HTR-8/SVneo (cell line): ENCODE measurements at places on chromosomes 11 and 22.

DNA sequence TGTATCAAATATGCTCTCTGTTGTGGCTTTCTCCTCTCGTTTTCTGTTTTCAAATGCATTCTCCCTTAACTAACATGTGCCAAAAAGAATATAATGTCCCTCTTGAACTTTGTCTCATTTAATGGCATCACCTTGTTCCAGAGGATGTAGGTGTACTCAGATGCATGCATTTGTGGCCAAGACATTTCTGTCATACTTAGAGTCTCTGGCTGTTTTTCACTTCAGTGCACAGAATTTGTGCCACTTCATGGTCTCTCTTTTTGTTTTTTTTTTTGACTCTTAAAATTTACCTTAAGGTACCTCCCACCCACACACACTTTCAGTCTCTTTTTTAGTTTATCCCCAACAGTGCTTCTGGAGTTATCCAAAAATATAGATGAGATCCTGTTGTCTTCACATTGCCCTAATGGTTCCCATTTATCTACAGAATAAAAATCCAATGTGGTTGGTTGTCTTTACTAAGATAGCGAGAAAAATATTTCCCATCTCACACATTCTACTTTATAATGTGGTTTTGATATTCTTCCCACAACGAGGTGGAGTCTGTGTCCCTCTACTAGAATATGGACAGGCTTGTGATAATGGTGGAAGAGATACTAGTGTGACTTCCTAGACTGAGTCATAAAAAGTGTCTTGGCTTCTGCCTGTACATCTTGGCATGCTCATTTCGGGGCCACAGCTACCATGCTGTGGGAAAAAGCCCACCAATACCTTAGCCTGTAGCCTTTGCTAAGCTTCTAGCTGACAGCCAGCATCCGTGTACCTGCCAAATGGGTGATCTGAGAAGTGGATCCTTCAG is 125.8 kb downstream of the DDX10 start:
- DNase-seq, result no peak

GRCh38 chr11:122634501-122634900 is 21.0 kb upstream of the UBASH3B start:
- DNase-seq, result peak; percentile 20

- no peak for DNase-seq
These were observed 27.0 kb downstream of the MPPED1 start for GRCh38 chr22:43438666-43439347.

- DNase-seq, result no peak
These were observed 41.9 kb downstream of the APOL1 start for GRCh38 chr22:36294801-36295200.

- peak; percentile 48 for DNase-seq
These were observed 14.5 kb upstream of the MS4A7 start for GRCh38 chr11:60363542-60364470.

GRCh38 chr22:36942556-36942955 is 29.1 kb downstream of the CSF2RB start:
- no peak for DNase-seq

GRCh38 chr11:29163231-29163630 is 853.6 kb downstream of the KCNA4 start:
- DNase-seq, result no peak

- DNase-seq, result no peak
These were observed 802.0 kb downstream of the DLG2 start for GRCh38 chr11:84825106-84825660.

GRCh38 chr11:30914143-30914762 is 328.1 kb upstream of the MPPED2 start:
- DNase-seq, result peak; percentile 8

DNA sequence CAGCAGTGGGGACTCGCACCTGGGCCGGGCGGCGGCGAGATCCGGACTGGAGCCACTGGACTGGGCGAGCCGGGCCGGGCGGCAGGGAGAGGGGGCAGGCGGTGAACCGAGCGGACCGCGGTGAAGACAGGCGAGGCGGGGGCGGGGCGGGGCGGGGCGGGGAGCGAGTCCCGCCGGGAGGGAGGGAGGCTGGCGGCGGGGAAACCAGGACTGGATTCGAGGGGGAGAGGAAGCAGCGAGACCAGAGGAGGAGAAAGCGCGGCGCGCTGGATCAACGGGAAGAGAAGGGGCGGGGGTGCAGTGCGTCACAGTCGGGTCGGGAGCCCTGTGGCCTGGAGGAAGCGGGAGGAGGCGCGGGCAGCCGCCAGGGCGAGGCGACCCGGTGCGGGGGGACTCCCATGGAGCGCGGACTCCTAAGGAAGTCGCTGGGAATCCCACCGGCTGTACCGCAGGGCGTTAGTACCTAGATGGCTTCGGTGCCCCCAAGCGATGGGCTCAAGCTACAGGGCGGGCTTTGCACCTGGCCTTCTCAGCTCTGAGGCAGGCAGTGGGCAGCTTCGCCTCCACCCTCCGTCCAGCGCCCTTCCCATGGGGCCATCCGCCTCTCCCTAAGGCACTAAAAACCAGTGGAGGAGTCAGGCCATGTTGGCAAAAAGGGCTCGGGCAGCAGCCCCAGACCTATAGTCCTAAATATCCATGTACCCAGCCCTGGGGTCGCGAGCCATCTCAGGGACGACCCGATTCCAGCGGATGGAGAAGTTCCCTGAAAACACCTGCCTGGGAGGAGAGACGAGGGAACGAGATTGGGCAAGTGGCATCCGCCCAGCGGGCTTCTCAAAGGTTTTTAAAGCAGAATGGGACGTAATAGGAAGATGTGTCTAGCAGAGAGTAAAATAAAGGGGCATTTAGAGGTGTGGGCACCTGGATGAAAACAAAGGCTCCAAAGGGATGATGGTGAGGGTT is at the start of gene TMEM121B:
TMEM121B (minus strand) TSS at position 128 of the 963 bp plus-strand sequence. CDS start 233 bp downstream, outside the sequence.
- DNase-seq, result peak; percentile 53

DNA sequence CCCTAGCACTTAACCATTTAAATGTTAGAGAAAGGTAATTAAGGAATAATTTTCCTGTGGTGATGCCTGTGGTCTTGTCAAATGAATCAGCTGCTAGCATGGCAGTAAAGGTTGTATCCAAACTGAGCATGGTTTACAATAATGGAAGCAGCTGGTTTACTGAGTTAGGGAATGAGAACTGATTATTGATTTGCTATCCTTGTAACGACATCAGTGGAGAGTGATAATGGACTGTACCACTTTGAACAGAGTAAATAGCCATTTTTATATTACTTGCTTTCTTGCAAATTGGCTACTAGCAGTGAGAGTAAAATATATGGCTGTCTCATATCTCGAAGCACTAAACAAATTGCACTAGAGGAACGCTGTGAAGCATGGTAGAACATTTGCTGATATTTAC is 589.0 kb upstream of the ANO5 start:
- DNase-seq, result no peak

GRCh38 chr11:1530686-1531448 is 41.2 kb downstream of the DUSP8 start:
- no peak for DNase-seq

DNA sequence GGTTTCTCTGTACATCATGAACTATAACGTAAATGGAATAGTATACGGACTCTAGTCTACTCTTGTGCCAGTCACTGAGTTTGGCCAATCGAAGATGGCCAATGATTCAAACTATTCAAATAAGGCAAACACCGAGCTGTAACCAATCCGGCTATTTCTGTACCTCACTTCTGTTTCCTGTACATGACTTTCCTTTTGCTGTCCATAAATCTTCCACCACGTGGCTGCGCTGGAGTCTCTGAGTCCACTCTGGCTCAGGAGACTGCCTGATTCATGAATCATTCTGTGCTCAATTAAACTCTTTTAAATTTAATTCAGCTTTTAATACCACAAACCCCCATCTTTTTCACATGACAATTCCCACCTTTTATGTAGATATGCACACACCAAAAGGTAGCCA is 1.5 kb upstream of the JAML start:
- DNase-seq, result no peak

- no peak for DNase-seq
These were observed 100.0 kb downstream of the CCDC34 start for GRCh38 chr11:27263046-27263445.

DNA sequence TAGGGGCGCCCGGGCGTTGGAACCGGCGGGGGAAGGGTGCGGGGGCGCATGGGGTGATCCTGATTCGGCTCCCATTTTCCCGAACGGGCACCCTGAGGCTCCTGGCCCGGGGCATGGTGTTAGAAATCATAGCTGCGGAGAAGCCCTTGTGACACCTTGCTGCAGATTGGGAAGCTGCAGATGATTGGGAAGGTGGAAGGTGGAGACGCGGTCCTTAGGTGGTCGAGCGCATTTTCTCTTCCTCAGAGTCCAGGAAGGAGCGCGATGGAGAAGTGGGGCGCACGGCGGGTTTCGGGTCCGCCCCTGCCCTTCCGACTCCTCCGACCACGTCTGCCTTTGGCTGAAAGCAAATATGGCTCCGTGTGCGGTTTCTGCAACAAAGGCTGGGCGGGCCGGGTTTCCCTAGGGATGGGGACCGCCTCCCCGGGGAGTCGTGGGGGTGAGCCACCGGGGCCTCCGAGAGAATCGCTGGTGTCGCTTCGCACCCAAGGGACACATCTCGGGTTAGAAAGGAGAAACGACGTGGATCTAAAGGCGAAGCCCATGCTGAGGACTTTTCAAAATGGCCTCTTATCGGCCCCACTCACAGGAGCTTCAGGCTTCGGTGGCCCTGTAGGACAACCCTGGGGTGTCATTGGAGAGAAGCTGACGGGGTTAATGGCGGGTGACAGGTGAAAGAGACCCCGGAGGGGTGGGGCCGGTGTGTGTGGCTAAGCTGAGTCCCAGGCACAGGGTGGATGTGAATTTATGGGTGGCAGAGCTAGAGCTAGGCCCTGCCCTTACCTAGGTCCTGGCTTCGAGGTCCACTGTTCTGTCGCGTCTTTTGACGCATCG is 707 bp upstream of the FTH1 start:
- DNase-seq, result no peak

- no peak for DNase-seq
These were observed 58.7 kb downstream of the GAS2 start for GRCh38 chr11:22725079-22725478.

GRCh38 chr22:45552580-45553350 is 50.1 kb downstream of the FBLN1 start:
- DNase-seq, result no peak

GRCh38 chr11:99098751-99099150 is 78.0 kb downstream of the CNTN5 start:
- no peak for DNase-seq
